Stimulated activated CD8-positive, alpha-beta memory T cell treated with anti-CD3 and anti-CD28 coated beads, Interleukin-15, amount 100 ng/mL, for 24 hours (primary cell): ENCODE measurements at places on chromosomes 16 and 17.

DNA sequence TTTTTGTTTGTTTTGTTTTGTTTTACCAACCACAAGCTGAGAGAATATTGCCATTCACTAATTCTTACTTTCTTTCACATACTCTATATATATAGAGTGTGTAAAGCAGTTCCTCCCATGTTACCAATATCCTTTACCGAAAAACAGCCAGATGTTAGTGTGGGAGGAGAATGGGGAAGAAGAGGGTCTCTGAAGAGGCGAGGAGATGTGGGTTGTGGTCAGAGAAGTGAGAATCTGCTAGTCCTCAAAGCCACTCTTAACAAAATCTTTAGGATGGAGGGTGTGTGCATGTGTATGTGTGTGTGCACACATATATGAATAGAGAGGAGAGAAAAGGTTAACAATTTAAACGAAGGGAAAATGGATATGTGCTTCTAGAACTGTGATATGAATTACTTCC lies 80.6 kb downstream of the TUBD1 start:
- DNase-seq, result no peak

DNA sequence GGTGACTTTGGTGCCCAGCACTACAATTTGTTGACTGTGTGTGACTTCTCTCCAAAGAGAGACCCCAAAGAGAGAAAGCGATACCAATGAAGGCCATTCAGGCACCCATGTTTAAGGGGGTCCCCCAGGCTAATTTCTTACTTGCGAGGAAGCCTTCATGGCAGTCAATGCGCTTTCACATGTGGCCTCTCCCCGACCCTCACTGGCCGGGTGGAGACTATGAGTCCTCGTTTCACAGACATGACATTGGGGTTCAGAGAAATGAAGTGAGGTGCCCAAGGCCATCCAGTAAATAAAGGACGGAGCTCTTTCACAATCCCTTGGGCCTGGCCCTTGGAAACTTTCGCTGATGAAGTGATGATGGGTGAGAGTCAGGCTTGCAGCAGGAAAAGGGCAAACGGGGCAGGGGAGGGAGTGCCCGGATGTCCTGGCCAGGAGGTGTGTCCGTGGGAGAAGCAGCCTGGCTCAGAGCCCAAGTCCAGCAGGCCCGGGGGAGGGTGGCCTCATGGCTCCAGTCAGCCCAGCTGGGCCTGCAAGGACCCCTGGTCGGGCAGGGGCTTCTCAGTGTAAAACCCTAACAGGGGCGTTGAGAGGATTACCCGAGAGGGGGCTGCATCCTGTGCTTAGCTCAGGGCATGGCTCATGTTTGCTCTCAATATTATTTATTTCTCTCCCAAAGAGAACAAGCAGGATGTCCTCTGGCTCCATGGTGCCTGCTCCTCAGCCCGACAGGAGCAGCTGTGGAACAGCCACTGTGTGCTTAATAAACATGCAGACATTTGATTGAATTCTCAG lies 14.7 kb downstream of the TBX2 start:
- no peak for DNase-seq

DNA sequence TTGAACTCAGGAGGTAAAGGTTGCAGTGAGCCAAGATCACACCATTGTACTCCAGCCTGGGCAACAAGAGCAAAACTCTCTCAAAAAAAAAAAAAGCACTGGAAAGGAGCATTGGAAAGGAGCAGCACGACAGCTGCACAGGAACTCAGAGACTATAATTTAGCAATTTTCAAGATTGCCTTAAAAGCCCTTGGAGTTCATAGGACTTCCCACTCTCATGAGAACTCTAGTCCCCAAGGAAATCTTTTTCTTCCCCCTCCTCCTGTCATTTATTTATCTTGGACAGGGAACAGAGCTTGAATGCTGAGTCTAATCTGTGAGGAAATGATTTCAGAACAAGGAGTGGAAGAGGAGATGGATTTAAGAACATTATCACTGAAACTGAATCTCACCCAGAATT lies 69.0 kb downstream of the PLXDC1 start:
- DNase-seq, result no peak

- no peak for DNase-seq
Measured at GRCh38 chr16:2036200-2036966, 9.7 kb downstream of the NHERF2 start.

GRCh38 chr17:2865228-2865627 lies 69.0 kb downstream of the RAP1GAP2 start:
- no peak for DNase-seq

- no peak for DNase-seq
Measured at GRCh38 chr16:69195369-69196029, 8.5 kb downstream of the SNTB2 start.

DNA sequence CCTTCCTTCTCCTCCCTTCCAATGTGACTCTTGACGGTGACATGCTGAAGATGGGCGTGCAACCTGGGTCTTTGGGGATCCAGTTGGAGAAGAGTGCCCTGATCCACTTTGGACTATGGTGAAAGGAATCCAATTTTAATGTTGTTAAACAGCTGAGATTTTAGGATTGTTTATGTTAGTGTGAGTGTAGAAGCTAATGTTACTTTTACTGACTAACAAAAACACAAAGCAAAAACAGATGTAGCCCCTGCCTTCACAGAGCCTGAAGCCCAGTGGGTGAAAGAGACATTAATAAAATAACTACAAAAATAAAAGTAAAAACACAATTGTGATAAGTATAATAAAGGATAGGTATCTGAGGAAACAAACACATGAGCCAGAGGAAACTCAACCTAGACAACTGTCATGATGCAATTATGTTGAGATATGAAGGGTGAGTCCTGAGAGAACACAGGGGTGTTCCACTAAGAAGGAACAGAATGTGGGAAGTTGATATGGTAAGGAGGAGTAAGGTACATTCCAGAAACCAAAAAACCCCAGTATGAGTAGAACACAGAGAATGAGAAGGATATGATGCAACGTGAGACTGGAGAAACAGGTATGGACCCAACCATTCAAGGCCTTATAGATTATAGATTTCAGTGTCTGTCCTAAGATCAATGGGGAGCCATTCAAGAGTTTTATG lies 115.1 kb upstream of the PMFBP1 start:
- DNase-seq, result no peak

GRCh38 chr16:87233928-87234327 lies 83.3 kb downstream of the C16orf95 start:
- no peak for DNase-seq

DNA sequence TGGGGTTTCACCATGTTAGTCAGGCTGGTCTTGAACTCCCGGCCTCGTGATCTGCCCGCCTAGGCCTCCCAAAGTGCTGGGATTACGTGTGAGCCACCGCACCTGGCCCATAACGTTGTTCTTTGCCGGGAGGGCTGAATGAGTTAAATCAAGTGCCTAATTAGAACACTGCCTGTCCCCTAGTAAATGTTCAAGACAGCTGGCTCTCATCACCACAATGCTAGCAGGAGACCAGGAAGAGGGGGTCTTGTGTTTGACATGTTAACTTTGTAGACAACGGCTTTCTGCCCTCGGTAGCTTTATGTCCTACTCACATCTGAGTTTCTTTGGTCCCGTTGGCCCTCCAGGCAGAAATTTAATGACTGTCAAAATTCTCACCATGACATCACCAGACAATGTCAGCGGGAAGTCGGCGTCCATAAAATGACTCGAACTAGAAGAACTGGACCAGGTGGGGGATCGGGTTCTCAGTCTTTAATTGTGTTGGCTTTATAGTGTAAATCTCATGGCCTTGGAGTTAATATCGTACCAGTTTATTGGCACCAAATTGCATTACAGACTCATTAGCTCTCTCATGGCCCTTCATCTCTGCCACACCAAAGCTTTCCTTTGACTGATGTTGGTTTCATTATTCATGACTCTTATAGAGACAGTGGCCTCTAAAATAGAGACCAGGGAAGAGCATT lies 11.4 kb upstream of the ITPRIPL2 start:
- no peak for DNase-seq

GRCh38 chr17:79728169-79728907 lies 2.4 kb upstream of the ENPP7 start:
- DNase-seq, result peak; percentile 44

- no peak for DNase-seq
Measured at GRCh38 chr16:75621170-75621477, 2.0 kb downstream of the ADAT1 start.

DNA sequence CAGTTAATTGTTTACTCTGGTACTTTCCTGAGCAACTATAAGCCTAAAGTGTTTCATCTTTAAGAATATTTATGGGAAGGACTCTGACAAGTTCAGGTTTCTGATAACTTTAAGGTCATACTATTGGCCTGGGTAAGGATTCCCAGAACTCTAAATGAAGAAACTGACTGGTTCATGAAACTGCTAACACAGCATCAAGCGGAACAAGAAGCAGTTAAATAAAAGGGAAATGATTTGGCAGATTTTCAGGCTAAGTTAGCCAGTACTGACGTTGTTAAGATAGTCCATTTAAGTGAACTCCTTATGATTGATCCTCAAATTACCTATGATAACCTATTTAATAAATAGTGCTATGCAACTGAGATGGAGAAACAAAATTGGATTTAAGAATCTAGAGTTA lies 101.6 kb upstream of the CES5A start:
- DNase-seq, result no peak

- no peak for DNase-seq
Measured at GRCh38 chr17:78717431-78717980, 64.6 kb downstream of the CYTH1 start.

- no peak for DNase-seq
Measured at GRCh38 chr17:80770881-80771611, 220.6 kb upstream of the CHMP6 start.

GRCh38 chr17:58538811-58539409 lies 24.5 kb upstream of the MTMR4 start:
- DNase-seq, result no peak

DNA sequence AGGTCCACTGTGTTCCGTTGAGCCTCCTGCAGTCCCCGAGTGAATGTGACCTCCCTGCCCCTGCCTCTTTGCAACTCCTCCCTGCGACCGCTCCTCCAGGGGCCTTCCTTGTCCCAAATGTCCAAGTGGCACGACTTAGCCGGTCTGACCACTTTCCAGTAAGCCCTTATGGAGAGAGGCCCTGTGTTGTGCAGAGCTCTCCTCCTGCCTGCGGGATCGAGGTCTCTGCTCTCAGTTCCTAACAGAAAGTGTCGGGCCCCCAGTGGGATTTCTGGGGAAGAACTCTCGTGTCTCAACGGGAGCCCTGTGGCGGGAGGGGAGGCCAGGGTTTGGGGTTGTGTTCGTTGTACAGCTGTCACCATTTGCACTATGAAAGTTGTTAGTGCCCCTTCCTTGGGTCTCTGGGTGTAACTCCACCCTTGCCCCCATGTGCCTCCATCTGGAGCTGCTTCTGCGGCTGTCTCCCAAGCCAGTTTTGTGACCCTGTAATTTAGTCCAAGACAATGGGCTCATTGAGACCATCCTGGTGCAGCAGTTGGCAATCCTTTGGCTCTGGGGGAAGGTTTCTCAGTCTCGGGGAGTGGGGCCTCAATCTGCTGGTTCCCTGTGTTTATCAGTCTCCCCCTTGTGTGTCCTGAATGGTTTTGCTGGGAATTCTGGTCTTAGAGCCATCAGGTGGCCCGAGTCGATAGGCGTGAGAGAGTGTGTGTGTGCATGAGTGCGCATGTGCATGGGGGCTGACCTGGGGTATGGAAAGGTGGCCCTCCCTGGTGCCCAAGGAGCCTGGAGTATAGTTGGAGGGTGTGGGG lies 234.5 kb downstream of the SEC14L1 start:
- no peak for DNase-seq

GRCh38 chr16:23107117-23107516 lies 42.1 kb downstream of the USP31 start:
- DNase-seq, result no peak

- DNase-seq, result no peak
Measured at GRCh38 chr17:67212714-67213417, 32.1 kb downstream of the HELZ start.
